ENCODE measurements at places on chromosomes 5 and 9. TPM values are rescaled to one million over a fixed set of nuclear protein-coding genes. Genes with fewer than 3 reads are reported as not detected.

The SPOCK1 gene
- total RNA-seq = 33.4 TPM

The GRM6 gene
- total RNA-seq = not detected

DNA sequence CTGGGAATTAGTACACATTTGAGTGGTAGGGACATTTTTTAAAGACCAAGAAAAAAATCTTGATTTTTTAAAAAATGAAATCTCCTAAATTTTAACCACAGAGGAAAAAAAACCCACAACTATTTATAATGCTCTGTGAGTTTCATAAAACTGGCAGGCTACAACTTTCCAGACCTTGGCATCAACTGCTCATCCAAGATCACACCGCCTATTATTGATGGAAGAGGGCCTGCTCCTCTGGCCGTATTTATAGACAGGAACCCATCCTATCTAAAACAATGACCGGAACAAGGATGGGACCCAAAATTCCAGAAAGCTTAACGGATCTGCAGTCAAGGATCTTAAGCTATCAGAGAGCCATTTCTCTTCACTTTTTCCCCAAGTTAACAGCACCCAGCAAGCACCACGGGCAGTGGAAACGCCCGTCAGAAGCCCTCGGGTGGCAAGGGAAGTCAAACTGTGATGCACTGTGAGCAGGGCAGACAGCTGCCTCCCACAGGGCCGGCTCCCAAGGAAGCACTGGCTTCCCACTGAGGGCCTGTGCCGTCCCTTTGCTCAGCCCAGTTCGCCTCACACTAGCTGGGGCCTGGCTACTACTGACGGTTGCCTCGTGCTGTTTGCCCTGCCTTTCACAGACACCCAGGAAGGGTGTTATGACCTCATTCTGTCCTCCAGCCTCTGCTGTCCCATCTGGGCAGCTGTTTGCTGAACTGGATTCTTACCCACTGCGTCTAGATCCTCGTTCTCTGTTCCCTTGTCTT, 62.8 kb downstream of the CDC14B start:
- DNase-seq = no peak

The RMRP gene
- 4,377 TPM for total RNA-seq

Measured in sigmoid colon (tissue), 7 donors.